ENCODE measurements at places on chromosomes 7 and 10.

DNA sequence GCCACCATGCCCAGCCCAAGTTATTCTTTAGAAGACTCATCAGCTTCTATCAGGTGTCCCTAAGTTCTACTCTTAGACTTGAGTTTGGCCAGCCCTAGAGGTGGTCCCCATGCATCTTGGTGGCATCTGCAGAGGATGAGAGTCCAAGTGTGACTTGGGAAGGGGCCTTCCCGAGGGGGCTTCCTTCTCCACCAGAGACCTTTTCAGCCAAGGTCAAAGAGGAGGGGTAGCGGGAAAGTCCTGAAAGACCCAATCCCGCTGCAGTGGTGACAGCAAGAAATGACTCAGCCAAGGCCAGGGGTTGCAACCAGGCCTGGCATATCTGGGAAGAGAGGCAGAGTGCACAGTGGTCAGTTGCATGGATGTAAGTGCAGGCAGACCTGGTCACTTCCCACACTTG is 61.7 kb upstream of the MGMT start:
- no peak for DNase-seq

GRCh38 chr10:17693009-17693408 is 49.1 kb downstream of the STAM start:
- DNase-seq, result no peak

DNA sequence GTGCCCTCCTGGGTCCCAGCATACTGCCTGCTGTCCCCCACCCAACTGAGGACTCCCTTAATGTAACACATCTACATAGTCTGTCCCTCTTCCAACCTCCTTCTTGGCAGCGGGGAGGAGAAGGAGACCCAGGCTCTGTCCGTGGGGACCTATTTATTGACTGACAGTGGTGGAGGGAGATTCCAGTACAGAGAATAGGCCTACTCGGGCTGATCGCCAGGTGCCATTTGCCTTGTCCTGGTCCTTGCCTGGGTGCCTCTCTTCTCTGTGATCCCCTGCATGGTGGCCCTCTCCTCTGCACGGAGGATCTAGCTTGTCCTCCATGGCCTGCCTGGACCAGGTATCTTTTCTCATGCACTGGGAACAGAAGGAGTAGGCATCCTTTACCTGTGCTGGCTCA is 17.0 kb downstream of the GHRHR start:
- no peak for DNase-seq

DNA sequence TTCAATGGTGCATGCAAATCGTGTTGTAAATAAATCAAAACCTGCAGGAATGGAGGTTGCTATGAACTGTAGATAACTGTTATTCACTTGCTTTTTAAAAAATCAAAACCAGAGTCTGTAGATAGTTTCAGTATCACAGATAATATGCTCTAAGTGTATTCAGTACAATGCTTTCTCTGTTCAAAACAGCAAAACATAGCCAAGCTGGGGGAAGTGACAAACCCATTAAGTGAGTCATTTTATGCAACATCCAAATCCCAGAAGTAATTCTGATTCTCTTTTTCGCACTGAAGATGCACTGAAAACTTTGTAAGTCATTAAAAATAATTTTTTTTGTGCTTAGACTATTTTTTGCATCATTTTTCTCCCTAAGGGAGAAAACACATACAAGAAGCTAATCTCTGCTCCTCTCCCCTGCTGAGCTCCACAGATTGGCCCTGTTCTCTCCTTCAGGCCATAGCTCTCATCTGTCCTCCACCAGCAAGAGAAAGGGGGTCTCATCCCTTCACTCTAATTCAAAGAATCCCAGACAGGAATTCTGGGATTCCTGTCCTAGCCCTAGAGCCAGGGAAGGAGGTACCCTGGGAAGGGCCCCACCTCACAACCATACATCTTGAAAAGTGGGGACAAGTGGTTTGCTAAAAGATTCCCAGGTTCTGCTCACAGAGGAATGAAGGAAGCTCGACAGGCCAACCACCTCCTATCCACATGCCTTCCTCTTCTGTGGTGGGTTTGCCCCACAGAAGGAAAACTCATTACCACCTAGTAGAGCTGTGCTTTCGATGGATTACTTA is 4.9 kb downstream of the PRTFDC1 start:
- no peak for DNase-seq
